Dermis microvascular lymphatic vessel endothelial cell (primary cell): ENCODE measurements at places on chromosomes 2 and 18.

GRCh38 chr2:181408861-181409260, 48.3 kb upstream of the ITGA4 start:
- DNase-seq = no peak

GRCh38 chr18:79939096-79939495, 12.4 kb downstream of the SLC66A2 start:
- DNase-seq = no peak

- peak; percentile 16 for DNase-seq
These were observed 70.3 kb upstream of the ZSWIM2 start for GRCh38 chr2:186919296-186919695.

GRCh38 chr2:26068602-26069298, 34.9 kb downstream of the RAB10 start:
- DNase-seq = peak; percentile 83

DNA sequence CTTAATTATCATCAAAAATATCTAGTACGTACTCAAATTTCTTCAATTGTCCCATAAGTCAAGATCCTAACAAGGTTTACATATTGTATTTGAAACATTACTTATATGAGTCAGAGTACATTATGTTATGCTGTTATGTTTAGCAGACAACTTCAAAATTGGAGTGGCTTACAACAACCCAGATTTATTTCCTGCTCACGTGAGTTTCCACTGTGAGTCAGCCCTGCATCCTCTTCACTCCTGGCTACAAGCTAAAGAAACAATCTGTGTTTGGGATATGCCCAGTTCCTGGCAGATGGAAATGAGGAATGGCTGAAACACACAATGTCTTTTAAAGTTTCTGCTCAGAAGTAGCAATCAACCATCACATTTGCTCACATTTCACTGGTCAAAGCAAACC, 31.5 kb upstream of the TANC1 start:
- peak; percentile 98 for DNase-seq

DNA sequence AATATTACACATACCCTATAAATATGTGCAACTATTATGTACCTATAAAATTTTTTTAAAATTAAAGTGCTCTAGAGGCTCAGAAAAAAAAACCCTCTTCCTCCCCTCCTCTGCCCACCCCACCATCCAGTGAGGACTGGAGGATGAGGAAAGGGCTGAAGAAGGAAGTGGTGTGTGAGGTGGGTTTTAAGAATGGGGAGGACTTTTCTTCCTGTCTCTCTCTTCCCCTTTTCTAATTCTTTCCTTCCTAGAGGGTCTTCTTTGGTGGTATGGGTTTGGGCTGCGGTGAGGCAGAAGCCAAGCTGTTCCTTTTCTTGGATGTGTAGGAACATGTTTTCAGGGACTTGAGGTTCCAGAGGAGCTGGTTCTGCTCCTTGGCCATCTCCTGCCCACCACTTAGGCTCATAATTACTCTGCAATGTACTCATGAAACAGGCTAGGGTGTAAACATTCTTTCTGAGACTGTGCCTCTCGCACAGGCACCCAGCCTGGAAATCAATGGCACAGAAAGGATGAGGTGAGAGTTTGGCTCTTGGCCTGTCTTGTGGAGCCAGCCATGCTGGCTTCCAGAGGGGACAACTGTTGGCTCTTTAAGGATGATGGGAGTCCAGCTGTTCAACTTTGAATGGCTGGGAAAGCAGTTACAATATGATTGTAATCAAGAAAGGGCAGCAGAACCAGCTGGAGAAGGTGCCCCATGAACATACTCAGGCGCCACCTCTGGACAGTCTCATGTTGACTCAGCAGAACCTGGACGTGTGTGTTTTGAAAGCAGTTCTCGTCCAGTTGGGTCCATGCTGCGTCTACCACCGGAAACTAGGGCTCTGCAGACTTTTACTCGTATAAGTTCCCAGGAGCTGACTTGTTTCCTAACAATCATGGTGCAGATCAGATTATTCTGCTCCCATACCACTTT, 38.3 kb downstream of the IL1RL2 start:
- no peak for DNase-seq

DNA sequence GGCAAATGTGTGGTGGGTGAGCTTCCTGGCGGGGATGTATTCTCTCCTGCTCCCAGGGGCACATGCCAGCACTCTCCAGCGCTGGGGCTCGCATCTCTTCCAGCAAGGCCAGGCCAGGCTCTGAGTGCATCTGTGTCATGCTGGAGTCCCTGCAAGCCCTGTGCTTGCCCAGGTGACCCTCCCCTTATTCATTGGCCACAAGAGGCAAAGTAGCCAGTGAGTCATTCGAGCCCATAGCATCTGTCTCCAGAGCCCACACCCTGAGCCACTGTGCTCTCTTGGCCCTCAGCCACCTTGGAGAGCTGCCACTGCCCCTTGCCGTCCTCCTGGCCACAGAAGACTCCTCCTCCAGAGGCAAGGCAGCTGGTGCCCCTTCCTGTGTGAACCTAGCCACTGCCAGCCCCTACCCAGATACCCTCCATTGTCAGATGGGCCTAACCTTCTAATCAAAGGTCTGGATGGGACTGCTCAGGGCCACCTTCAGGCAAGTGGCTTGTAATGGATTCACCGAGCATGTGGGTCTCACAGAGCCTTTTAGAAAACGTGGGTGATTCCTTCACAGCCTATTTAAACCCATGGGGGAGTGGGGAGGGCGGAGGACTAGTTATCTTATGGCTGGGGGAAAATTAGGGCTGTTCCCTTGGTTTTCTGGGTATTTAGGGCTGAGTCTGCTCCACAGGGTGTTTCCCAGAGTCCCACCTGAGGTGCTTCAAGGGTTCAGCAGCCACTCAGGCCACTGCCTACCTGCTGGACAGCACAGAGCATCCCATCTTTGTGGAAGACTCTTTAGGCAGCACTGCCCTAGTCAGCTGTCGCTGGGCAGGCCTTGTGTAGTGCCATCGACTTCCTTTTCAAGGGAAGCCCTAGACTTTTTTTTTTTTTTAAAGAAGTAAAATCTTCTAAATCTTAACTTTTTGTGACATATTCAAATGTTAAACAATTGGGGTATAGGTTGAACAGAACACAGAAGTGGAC, 137.4 kb downstream of the ACOXL start:
- no peak for DNase-seq

DNA sequence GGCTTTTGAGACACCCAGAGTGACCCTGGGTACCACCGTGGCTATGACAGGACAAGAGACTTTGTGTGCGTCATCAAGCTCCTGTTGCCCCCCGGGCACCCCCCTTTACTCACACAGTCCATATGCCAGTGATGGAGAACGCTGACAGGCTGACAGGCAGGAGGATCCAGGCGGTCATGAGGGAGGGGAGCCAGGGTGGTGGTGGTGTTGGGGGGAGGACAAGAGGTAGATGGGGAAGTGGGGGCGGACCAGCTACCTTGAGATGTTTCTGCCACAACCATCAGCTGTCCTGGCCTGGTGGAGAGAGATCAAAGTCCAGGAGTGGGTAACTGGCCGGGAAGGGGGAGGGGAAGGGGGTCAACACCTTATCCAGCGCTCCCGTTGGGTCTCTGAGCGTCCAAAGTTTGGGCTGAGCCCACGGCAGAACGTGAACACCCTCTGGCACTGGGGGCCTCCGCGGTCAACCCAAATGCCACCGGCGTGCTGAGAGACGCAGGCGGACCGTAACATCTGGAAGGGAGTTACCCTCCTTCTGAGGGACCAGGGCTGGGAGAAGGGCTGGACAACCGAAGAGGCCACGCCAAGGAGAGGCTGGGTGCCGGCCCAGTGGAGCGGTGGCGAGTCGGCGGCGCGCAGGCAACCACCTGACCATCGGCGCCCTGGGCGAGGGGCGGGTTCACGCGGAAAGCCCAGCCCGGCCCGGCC, 575 bp downstream of the TMEM150A start:
- peak; percentile 59 for DNase-seq

- no peak for DNase-seq
These were observed 6.4 kb upstream of the DSG2 start for GRCh38 chr18:31491586-31491985.

- DNase-seq = no peak
These were observed 147.6 kb upstream of the HDAC4 start for GRCh38 chr2:239548451-239548871.

- DNase-seq = no peak
These were observed 253.4 kb downstream of the HDAC4 start for GRCh38 chr2:239147376-239147775.

- DNase-seq = no peak
These were observed 225.8 kb downstream of the NCKAP5 start for GRCh38 chr2:133342286-133343017.
